ENCODE measurements at places on chromosomes 4 and X.

GRCh38 chr4:138007572-138007971 lies 234.6 kb downstream of the SLC7A11 start:
- no peak for DNase-seq

- DNase-seq, result no peak
These were observed 21.7 kb upstream of the MTM1 start for GRCh38 chrX:150546711-150547153.

- DNase-seq, result no peak
These were observed 1.6 kb downstream of the SLC35A2 start for GRCh38 chrX:48909703-48910294.

- no peak for DNase-seq
These were observed 1049.1 kb upstream of the TENM3 start for GRCh38 chr4:181194096-181194495.

- DNase-seq, result no peak
These were observed 39.9 kb downstream of the DCX start for GRCh38 chrX:111372086-111372485.

- peak; percentile 39 for DNase-seq
These were observed 120.3 kb downstream of the RASL11B start for GRCh38 chr4:52982255-52982945.

- peak; percentile 78 for DNase-seq
These were observed 64.1 kb upstream of the PDGFRA start for GRCh38 chr4:54165011-54165410.

GRCh38 chr4:158671665-158671914 lies at the start of gene C4orf46:
Gene C4orf46 (minus strand): TSS chr4:158671887. CDS start chr4:158671801, 86 bp downstream.
- DNase-seq, result no peak
